Hematopoietic multipotent progenitor cell (in vitro differentiated cells): ENCODE measurements at places on chromosomes 5 and 9. TPM values are rescaled to one million over a fixed set of nuclear protein-coding genes. Genes with fewer than 3 reads are reported as not detected.
A peak's percentile ranks its signal among the peaks of the same experiment; 100 is the strongest.

SYNPO gene
- under 0.01 TPM for total RNA-seq

SLC6A19 gene
- total RNA-seq: under 0.01 TPM

ADCY2 gene
- 0.27 TPM for total RNA-seq

PCDHB7 gene
- total RNA-seq: under 0.01 TPM

HTR4 gene
- under 0.01 TPM for total RNA-seq

BARHL1 gene
- not detected for total RNA-seq

PCDHGA11 gene
- total RNA-seq: 1.3 TPM

GRCh38 chr9:134442085-134442474 is 115.8 kb downstream of the RXRA start:
- DNase-seq: no peak

- no peak for DNase-seq
Observed at GRCh38 chr5:178108966-178109365, 4.4 kb upstream of the N4BP3 start.

- peak; percentile 35 for DNase-seq
Observed at GRCh38 chr9:92180669-92181181, 65.5 kb upstream of the SPTLC1 start.

- DNase-seq: peak; percentile 57
Observed at GRCh38 chr5:55226027-55226933, 835 bp downstream of the MCIDAS start.

DNA sequence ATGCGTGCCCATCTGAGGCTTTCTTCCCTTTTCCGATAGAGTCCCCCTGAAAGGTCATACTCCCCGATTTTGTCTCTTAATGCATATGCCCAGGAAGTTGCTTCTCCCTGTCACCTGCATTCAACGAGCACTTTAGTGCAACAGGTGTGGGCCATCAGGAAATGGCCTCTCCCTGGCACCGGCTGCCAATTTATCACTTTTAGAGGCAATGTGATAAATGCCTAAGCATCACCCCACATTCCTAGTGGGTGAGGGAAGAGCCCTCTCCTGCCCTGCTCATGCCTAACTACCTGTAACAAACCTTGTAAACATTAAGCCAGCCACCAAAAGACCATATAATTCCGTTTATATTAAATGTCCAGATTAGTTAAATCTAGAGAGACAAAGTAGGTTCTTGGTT is 1.1 kb upstream of the SNAPC3 start:
- DNase-seq: no peak

- DNase-seq: no peak
Observed at GRCh38 chr5:141529873-141530272, 41.0 kb downstream of the PCDHGC5 start.

DNA sequence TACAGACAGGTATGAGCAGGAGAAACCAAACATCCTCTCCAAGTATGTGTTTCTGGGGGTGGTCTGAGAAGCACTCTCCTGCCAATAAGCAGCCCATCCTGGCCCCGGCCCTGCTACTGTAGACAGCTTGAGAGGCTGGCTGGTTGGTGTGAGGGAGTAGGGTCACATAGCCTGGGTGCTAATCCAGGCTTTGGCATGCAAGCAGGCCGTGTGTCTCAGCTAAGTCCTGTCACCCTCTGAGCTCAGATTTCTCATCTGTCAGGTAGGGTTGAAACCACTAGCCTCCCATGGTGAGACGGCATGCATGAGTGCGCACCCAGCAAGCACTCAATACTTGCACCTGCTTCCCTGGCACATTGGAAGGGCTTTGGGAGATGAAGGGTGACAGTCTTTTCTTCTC is 49.8 kb upstream of the PHYKPL start:
- no peak for DNase-seq

- no peak for DNase-seq
Observed at GRCh38 chr9:95010431-95010838, 283.9 kb downstream of the AOPEP start.

DNA sequence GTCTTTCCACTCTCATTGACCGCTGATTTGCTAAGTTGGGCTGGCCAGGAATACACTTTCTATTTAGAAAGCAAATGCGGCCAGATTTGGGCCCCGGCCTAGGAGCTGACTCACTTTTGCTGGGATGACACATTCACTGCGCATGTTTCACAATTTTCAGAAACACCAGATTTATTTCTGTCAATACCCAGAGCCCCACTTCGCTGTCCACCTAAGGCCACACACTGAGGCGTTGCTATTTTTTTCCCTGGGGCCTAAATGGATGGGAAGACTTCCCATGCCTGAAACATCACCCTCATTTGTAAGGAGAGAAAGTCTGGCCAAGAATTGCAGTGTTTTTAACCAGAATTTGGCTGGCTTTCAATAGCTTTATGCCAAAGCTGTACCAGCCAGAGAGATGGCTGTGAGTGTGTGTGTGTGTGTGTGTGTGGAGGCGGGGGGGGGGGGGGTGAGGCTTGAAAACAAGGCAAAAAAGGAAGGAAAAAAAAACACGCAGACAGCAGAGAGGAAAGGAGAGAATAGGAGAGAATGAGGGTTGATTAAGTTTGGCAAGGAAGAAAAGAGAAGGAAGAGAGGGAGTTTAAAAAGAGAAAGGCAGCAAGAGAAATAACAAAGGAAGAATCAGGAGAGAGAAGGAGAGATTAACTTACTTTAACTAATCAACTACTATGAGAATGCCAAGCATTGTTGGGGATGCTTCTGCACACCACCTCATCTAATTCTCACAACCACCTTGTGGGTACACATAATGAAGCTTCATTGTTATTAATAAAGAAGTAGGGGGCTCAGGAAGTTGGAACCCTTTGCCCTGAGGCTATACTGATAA is 261.4 kb upstream of the KLF4 start:
- DNase-seq: no peak

GRCh38 chr5:4295663-4296339 is 700.2 kb downstream of the IRX1 start:
- DNase-seq: peak; percentile 43

DNA sequence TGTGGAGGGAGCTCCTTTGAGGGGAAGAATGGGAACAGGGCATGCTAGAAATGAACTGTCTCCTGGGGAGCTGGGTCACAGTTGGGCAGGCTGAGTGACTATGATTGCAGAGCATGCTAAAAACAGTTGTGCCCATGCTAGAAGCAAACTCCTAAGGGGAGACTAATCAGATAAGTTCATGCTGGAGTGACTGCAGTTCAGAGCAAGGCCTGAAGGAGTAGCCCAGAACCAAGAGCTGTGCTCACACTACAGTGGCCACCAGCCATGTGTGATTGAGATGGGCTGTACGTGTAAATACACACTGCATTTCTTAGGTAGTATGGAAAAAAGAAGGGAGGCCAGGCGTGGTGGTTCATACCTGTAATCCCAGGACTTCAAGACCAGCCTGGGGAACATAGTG is 10.3 kb upstream of the AK1 start:
- peak; percentile 38 for DNase-seq

DNA sequence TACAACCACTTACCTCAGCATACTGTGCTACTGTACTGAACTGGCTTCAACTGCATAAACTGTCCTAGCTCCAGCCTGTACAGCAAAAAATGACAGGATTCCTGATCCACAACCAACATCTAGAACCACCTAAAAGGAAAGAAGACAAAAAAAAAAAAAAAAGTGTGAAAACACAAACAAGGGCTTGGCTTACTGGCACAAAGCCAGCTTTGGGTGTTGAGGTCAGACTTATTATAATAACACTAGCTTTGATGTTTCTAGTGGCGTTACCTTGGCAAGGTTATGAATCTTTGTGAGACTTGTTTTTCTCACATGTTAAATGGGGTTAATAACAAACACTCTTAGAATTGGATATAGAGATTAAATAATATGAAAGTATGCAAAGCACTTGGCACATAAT is 148.5 kb upstream of the PUM3 start:
- no peak for DNase-seq

GRCh38 chr9:105385381-105385985 is 62.4 kb upstream of the FSD1L start:
- peak; percentile 16 for DNase-seq

DNA sequence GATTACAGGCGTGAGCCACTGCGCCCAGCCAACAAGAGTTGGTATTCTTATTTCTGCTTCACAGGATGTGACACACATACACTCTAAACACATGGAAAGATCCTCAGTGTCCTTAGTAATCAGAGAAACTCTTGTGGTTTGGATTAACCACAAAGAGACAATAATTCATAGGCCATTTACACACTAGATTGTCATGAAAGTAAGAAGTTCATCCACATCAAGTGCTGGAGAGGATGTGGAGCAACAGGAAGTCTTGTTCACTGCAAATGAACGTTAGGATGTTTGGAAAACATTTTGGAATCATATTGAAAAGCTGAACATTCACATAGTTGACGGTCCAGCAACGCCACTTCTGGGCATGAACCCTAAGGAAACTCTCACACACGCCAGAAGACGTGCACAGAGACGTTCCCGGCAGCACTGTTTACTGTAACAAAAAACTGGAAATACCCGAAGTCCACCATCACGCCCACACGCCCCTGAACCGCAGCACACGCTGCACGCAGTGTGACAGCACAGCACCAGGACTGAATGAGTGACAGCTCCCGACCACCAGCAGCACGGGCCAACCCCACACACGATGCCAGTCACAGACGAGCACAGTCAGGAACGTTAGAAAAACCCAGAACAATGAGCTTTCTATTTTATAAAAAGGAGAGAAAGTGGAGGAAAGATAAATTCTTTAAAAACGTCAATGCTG is 87.6 kb downstream of the COL23A1 start:
- no peak for DNase-seq

DNA sequence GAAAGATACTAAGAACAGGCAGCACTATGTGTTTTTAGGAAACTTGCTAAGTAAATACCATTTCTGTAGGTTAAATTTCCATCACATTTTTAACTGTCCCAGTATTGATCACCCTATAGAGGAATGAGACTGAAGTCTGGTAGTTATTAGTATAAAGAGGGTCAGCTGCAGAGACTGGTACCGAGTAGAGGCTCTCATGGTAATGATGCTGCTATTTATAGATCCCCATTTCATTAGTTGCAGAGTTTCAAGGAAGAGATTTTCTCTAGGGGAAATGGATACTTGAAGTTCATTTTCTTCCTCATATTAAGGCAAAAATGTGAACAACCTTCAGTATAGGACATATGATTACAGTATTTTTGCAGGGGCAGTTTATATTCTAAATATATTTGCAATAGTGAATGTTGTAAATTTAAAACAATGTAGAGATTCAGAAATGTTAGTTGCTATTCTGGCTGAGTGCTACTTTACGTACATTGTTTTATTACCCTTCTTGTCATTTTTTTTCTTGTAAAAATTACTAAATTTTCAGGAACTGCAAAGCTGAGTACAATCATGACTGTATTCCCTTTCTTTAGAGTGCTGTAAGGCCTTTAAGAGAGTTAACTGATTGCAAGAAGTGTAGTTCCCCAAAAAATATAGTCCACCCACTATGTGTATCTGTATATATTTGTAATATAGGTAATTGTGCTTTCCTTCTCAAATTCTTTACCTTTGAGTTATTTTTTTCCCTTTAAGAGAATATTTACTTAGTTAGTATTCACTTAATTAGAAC is 14.7 kb downstream of the PBX3 start:
- DNase-seq: no peak

DNA sequence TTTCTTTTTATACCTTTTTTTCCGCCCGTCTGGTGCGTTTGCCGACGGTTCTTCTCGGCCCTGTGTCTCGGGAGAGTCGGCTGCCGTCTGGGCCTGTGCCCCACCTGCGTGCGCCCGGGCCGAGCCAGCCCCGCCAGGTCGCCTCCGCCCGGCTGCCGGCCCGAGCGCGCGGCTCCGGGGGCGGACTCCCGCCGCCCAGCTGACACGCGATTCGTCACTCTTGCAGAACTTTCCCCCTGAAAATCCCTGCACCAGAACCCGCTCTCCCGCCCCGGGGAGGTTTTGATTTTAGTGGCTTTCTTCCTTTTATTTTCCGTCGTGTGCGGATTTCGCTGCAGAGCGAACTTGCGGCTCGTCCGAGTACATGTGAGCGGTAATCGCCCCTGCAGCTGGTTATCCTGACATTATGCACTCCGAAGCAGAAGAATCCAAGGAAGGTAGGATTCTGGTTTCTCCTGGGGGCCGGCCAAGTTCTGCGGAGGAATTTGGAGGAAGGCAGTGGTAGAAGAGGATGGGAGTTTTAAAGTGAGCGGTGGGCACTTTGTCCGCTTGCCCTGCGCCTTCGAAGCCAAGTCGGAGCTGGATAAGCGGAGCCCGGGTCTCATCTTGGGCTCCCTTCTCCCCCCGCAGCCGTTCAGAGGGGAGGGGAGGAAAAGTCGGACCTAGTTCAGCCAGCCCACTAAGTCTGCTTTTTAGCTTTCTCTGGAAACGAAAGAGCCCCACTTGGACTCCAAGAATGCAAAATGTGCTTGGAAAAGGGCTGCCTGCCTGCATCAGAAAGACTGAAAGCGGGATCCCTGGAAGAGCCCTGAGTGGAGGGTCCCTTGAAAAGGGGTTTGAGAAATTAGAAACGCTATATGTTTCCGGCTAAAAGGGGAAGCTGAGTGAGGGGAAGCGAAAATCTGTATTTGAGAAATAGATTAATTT is at the start of gene TNFAIP8:
Gene TNFAIP8, plus strand, starts transcription at position 335 of the 927 bp plus-strand sequence. Its CDS starts 72 bp downstream, at position 407.
- DNase-seq: peak; percentile 50

- DNase-seq: peak; percentile 22
Observed at GRCh38 chr9:95981761-95982390, 106.4 kb downstream of the ERCC6L2 start.
